Activated naive CD8-positive, alpha-beta T cell treated with anti-CD3 and anti-CD28 coated beads, Interleukin-2, amount 10 ng/mL, durations not matched to agents 7 days and 5 days (primary cell): ENCODE measurements at places on chromosomes 3 and 15. TPM values are rescaled to one million over a fixed set of nuclear protein-coding genes. Genes with fewer than 3 reads are reported as not detected.

DNA sequence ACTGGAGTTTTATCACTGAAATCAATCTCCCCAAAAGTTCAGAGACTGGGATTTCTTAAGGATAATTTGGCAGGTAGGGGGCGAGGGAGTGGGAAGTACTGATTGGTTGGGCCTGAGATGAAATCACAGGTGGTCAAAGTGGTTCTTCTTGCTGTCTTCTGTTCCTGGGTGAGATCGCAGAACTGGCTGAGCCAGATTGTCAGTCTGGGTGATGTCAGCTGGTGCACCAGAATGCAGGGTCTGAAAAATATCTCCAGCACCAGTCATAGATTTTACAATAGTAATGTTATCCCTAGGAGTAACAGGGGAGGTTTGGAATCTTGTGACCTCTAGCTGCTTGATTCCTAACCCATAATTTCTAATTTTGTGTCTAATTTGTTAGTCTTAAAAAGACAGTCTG, 86.7 kb upstream of the SLC25A36 start:
- no peak for DNase-seq

The RSL24D1 gene
- 90.8 TPM for total RNA-seq

- no peak for DNase-seq
These were observed 7.2 kb upstream of the PPM1L start for GRCh38 chr3:160748787-160749186.

The NMB gene
- 1.7 TPM for total RNA-seq

- no peak for DNase-seq
These were observed 90.5 kb downstream of the CHRNA7 start for GRCh38 chr15:32120577-32121383.

GRCh38 chr3:177320765-177321247, 123.5 kb upstream of the TBL1XR1 start:
- no peak for DNase-seq

The GOLGA6A gene
- total RNA-seq, result not detected

GRCh38 chr3:139448104-139448503, 28.2 kb downstream of the RBP2 start:
- DNase-seq, result no peak

The PRR20G gene
- not detected for total RNA-seq

GRCh38 chr3:72458375-72458774, 389.9 kb downstream of the SHQ1 start:
- no peak for DNase-seq

GRCh38 chr3:112555535-112556170, 6.1 kb downstream of the ATG3 start:
- no peak for DNase-seq

DNA sequence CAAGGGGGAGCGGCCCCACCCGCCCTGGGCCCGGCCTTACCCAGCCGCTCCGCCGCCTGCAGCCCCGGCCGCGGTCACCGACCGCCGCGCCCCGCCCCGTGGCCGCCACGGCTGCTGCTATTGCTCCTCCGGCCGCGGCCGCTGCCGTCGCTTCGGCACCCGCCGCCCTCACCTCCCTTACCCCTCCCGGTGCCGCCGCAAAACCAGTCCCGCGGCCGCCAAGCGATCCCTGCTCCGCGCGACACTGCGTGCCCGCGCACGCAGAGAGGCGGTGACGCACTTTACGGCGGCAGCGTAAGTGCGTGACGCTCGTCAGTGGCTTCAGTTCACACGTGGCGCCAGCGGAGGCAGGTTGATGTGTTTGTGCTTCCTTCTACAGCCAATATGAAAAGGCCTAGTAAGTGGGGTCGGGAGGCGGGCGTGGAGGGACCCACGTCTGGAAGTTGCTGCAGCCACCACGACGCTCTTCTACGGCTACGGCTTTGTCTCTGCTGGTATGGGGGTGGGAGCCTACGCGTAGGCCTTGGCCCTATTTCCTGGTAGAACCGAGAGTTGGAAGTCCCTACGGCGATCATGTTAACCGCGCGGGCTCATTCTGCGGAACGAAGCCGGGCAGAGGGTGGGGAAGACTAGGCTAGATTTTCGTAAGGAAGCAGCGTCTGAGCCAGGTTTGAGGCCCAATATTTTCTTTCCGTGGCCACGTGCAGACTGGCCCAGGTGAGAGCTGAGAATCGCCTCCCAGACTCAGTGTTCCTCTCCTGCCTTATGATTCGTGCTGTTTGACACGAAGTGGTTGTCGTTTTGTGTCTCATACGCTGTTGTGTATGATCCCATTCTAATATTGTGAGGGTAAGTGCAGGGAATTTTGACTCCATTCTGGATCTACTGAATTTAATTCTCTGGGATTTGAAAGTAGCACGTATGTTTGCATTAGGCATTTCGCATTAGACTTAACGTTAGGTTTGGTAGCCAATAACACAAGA, at the start of the genes GNL3 and PBRM1:
TSS of gene GNL3 (plus strand) at position 324 of the 983 bp plus-strand sequence. CDS start at position 385, 61 bp downstream.
TSS of gene PBRM1 (minus strand) at position 205 of the 983 bp plus-strand sequence.
- DNase-seq, result peak; percentile 94

DNA sequence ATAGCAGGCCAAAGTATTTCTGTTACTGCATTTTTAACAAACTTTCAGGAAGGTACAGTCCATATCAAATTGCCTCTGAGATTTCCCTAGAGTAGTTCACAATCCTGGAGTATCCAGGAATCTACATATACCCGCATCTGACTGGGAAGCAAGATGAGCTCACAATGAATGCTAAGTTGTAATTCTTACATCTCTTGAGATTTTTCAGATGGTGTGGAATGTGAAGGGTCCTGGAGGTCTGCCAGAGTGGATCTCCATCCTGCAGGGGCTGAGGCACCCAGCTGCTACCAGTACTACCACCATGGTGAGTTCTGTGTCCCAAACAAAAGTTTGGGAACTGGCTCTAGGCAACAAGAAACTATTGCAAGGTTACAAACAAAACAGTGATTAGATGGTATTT, 156.7 kb upstream of the CCDC54 start:
- DNase-seq, result no peak

GRCh38 chr3:153426803-153427202, 264.8 kb downstream of the RAP2B start:
- DNase-seq, result no peak

GRCh38 chr3:70242297-70242882, 70.0 kb downstream of the MDFIC2 start:
- no peak for DNase-seq

DNA sequence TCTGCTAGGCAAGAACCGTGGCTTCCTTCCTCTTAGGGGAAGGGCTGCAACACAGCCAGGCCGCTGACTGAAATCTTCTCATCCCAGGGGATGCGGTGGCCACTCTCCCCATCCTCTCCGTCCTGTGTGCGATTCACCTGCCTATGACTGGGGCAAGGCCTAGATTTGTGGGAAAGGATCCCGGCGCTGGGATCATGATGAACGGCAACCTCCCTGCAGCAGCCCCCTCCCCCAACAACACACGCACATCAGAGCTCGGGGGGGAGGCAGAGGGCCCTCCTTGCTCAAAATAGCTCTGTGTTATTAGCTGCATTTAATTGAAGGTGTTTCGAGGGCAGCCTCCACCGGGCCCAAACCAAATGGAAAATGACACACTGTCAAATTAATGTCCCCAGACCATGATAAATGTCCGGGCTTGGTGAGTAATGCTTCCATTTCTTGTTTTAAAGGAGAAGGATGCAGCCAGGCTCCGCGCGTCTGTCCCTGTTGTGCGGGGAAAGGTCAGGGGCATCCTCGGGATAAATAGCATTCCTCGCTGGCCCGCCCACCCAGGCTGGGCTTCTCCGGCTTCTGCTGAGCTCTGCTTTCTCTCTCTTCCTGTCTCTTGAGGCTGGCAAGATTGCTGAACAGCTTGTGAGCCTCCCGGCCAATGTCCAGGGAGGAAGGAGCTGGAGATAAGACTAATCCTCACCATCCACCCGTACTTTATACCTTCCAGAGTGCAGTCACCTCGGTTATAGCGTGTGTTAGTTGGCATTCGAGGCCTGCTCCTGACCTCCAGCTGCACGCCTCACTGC, 56.4 kb upstream of the TLE3 start:
- DNase-seq, result no peak

The PLA1A gene
- not detected for total RNA-seq

The TRIM71 gene
- total RNA-seq, result not detected

The NR2E3 gene
- total RNA-seq, result not detected

DNA sequence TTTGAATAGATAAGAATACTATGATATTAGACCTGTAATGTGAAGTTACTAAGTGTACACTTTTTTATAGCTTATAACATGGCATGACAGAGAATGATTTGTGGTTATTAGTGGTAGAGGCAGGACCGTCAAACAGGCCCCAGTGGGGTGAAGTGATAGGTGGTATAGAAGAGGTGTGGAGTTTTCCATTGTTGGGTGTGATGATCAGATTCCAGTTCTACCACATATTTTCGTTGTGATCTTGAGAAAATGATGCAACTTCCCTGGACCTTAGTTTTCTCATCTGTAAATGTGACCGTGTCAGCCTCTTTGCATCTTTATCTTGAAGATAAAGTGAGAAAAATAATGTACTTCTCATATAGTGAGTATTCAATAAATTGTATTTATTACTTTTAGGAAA, 30.3 kb upstream of the UTS2B start:
- DNase-seq, result no peak

GRCh38 chr3:71785532-71786216, 726 bp upstream of the PROK2 start:
- DNase-seq, result no peak

- no peak for DNase-seq
These were observed 933 bp downstream of the DZIP1L start for GRCh38 chr3:138114431-138114918.

DNA sequence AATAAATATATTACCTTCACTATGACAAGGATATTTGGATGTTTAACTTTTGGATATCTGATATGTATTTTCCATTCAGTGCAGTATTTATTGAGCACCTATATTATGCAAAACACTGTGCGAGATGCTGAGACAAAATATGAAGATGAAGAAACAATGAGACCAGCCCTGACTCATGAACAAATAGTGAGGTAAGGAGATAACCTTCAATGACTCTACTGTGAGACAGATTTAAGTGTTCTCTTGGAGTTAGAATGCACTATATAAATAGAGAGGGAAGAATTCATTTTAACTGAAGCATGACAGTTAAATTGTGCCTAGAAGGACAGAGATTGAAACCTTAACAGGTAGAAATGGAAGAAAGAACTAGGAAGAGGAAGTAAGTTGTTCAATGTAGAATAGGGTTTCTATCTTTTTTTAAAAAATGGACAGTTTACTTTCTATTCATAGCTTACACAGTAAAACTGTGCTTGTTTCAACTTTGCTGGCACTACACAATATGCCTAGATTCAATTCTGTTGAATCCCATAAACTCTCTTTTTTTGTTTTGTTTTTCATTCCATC, 124.2 kb downstream of the ZBTB20 start:
- no peak for DNase-seq

GRCh38 chr3:138467931-138468330, 33.5 kb downstream of the ESYT3 start:
- no peak for DNase-seq

- DNase-seq, result no peak
These were observed 38.6 kb downstream of the CCDC80 start for GRCh38 chr3:112602217-112602838.

DNA sequence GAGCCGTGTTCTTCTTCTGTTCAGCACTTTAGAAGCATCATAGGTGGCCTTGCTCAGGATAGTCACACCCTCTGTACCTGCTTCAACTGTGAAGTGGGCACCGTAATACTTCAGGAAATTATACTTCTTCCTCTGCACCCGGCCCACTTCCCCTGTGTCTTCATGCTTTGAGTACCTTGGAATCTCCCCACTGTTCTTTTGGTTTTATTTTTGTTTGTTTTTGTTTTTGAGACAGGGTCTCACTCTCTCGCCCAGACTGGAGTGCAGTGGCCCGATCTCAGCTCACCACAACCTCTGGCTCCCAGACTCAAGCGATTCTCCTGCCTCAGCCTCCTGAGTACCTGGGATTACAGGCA, 1.7 kb downstream of the P2RY14 start:
- no peak for DNase-seq

DNA sequence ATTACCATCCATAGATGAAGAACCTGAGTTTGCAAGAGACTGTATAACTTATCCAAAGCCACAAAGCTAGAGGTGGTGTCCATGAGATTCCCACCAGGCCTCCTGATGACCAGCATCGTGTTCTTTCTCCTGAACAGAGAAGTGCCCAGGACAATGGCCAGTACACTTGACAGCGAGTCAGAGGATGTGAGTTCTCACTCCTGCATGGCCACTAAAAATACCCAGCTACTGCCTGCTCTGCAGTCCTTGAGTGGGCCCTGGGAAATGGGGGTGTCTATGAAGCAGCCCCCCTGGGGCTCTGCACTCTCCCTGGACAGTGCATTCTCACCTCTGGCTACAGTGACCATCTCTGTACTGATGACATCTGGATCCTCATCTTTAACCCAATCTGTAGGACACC, 201.2 kb downstream of the RPLP1 start:
- no peak for DNase-seq

- no peak for DNase-seq
These were observed 2.3 kb downstream of the EOGT start for GRCh38 chr3:69011096-69011730.

The SHISA5 gene
- 215 TPM for total RNA-seq

The GPR160 gene
- 9.7 TPM for total RNA-seq

- DNase-seq, result peak; percentile 91
These were observed at the start of gene C15orf40 for GRCh38 chr15:83011271-83012075. Gene C15orf40 (minus strand): TSS chr15:83011639. CDS start chr15:83011607, 32 bp downstream.

- no peak for DNase-seq
These were observed 1198.0 kb downstream of the ROBO1 start for GRCh38 chr3:78569804-78570203.

DNA sequence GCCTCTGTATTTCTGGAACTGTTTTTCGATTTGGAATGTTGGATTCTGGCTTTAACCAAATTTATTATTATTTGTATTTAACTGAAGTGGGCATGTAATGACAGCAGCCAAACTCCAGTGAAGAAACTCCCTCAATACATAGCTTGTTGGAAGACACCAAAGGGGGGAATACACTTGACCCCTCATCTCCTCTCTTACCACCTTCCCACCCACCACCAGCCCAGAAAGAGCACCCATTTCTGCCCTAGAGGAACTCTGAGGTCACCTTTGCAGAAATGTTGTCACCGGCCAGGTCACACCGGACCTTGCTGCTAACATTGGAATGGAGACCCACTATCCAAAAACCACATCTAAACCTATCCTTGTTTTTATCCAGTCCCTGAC, 58.6 kb upstream of the CA12 start:
- no peak for DNase-seq

The MYLK gene
- not detected for total RNA-seq

- no peak for DNase-seq
These were observed 836.2 kb downstream of the AGBL1 start for GRCh38 chr15:86915811-86916331.

GRCh38 chr15:91521996-91522395, 331.5 kb upstream of the SLCO3A1 start:
- no peak for DNase-seq

- no peak for DNase-seq
These were observed 149.5 kb downstream of the RAP2B start for GRCh38 chr3:153311541-153311940.

DNA sequence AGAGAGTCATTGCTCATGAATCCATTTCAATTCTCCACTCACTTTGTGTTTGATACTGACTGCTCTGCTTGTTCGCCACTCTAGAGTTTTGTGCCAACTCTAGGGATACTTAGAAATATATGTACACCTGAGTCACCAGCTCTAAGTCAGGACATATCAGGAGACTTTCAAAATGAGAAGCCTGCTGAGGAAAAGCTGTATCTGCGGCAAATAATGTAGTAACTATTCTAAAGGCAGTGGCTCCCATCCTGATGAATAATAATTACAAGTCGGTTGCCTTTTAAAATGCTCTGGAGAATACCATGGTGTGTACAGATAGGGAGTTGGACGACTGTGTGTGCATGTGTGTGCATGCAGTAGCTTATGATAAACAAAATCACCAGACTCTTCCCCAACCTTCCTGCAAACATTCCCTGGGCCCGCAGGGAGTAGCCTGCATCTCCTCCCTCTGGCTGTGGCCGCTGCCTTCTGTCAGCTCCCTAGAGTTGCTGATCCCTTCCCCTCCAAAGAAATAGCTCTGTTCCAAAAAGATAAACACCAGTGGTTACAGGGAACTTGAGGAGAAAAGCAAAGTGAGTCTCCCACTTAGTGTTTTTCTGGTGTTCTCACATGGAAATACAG, 346.3 kb upstream of the UMPS start:
- no peak for DNase-seq
